Left colon (tissue), 2 donors: ENCODE measurements at places on chromosomes 11 and 22.

- peak; percentile 33 for DNase-seq
Observed at GRCh38 chr11:65854852-65855837, 2.8 kb downstream of the CFL1 start.

- DNase-seq = no peak
Observed at GRCh38 chr11:112316971-112317370, 56.3 kb upstream of the PLET1 start.

DNA sequence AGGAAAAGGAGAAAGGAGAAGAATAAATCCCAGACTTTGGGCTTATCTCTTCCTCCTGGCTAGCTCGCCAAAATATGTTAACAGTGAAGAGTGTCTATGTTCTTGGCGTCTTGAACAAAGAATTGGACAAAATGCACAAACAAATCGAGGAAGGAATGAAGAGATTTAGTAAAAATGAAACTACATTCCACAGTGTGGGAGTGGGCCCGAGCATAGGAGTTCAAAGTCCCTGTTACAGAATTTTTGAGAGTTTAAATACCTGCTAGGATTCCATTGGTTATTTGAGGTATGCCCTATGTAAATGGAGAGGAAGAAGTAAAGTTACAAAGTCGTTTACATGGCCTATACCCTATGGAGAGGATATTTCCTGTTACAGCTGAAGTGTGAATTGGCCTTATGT is 525.1 kb upstream of the CNTN5 start:
- no peak for DNase-seq

DNA sequence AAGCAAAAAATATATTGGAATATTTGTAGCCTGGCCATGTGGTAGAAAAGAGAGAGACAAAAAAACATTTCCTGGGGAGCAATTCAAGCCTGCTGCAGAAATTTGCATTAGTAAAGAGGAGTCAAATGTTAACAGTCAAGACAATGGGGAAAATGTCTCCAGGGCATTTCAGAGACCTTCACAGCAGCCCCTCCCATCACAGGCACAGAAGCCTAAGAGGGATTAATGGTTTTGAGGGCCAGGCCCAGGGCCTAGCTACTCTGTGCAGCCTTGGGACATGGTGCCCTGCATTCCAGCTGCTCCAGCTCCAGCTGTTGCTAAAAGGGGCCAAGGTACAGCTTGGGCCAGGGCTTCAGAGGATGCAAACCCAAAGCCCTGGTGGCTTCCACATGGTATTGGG is 46.8 kb downstream of the PGR start:
- DNase-seq = no peak

- no peak for DNase-seq
Observed at GRCh38 chr11:122963961-122964360, 17.7 kb downstream of the BSX start.

DNA sequence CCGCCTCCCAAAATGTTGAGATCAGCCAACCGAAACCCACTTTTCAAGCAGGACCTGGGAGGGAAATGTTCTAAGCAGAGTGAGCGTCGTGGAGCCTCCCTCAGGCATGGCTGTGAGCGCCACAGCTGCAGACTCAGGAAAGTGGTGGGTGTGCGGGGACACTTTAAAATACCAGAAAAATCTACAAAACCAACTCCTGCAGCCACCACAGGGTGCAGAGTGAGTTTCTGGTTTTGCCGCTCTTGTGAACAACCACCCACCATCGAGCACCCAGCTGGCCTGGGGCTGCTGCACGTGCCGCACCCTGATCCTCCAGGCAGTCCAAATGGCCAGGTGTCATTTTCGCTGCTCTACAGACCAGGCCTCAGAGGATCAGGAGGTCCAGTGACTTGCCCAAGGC is 46.9 kb downstream of the CELSR1 start:
- DNase-seq = no peak

DNA sequence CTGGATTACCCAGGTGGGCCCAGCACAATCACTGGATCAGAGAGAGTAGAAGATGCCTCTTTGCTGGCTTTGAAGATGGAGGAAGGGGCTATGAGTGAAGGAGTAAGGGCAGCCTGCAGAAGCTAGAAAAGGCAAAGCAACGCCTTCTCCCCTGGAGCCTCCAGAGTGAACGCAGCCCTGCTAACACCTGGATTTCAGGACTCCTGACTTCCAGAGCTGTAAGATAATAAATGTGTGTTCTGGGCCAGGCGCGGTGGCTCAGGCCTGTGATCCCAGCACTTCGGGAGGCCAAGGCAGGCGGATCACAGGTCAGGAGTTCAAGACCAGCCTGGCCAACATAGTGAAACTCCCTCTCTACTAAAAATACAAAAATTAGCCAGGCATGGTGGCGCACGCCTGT is 102.4 kb downstream of the MORC2 start:
- no peak for DNase-seq

- DNase-seq = no peak
Observed at GRCh38 chr11:45379162-45379863, 93.2 kb upstream of the SYT13 start.
